ENCODE measurements at places on chromosomes 1 and 21. TPM values are rescaled to one million over a fixed set of nuclear protein-coding genes. Genes with fewer than 3 reads are reported as not detected.
A peak's percentile ranks its signal among the peaks of the same experiment; 100 is the strongest.

The CRYAA gene
- total RNA-seq = not detected

The KCNK2 gene
- not detected for total RNA-seq

The CLEC20A gene
- not detected for total RNA-seq

The AADACL4 gene
- not detected for total RNA-seq

The GOLPH3L gene
- 28.1 TPM for total RNA-seq

The SCAF4 gene
- total RNA-seq = 52.8 TPM

The KCNE2 gene
- total RNA-seq = not detected

The SPRR2G gene
- total RNA-seq = not detected

The GPR37L1 gene
- total RNA-seq = not detected

- peak; percentile 97 for DNase-seq
Observed at GRCh38 chr1:11099310-11100148, at the start of gene EXOSC10. Gene EXOSC10, minus strand, starts transcription at chr1:11099869. Its CDS starts 38 bp downstream, at chr1:11099831.

GRCh38 chr1:234597894-234598293 lies 12.1 kb downstream of the IRF2BP2 start:
- peak; percentile 88 for DNase-seq

DNA sequence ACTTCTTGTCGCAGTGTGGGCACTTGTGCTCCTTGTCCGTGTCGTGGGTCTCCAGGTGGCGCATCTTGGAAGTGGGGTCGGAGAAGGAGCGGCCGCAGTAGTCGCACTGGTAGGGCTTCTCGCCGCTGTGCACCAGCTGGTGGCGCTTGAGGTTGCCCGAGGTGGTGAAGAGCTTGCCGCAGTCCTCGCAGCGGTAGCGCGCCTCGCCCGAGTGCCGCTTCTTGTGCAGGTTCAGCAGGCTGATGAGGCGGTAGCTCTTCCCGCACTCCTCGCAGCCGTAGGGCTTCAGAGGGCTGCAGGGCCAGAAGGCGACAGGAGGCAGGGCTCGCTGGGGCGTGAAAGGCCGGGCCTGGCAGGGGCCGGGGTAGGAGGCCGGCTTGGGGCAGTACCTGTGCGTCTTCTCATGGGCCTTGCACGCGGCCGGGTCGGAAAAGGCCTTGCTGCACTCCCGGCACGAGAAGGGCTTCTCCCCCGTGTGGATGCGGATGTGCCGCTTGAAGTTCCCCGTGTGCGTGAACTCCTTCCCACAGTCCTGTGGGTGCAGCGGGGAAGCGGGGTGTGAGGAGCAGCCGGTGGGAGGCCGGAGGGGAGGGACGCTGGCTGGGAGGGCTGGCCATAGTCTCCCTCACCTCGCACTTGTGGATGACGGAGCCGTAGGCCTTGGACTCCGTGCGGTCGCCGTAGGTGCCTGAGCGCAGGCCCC lies 31.4 kb downstream of the ZBTB17 start:
- no peak for DNase-seq

- no peak for DNase-seq
Observed at GRCh38 chr1:61261595-61261994, 179.2 kb downstream of the NFIA start.

GRCh38 chr21:45969921-45970673 lies 11.5 kb upstream of the COL6A1 start:
- no peak for DNase-seq

DNA sequence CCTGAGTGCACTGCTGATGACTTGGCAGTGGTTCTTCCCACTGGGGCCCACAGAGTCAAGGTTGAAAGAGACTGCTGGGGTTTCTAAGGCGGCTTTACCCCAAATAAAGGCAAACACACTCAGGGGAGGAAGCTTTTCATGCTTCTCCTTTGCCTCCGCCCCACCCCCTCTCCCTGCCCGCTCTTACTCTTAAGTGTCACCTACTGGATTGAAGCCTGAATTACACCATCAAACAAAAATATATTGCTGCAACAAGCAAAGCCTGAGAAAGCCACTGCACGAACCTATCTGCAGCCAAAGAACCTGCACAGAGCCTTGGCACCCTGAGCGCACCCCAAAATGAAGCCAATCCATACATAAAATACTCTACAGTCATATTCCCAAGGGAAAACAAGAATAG lies 63.1 kb downstream of the PTGFR start:
- peak; percentile 87 for DNase-seq

DNA sequence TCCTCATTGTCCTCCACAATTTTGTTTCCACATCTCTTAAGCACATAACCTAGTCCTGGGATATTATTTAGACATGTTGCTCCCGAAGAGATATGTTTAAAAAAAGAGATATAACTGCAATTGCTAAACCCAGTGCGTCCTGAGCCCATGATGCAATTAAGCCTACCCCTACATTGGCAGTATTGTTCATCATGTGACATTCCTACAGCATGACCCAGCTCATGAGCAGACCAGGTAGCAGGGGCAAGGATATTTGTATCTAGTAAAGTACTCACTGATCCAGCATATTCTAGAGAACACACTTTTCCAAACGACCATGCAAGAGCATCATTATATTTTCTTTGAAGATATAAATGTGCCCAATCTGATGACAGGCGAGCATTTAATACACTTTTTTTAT lies 1.2 kb downstream of the ADAM30 start:
- no peak for DNase-seq

DNA sequence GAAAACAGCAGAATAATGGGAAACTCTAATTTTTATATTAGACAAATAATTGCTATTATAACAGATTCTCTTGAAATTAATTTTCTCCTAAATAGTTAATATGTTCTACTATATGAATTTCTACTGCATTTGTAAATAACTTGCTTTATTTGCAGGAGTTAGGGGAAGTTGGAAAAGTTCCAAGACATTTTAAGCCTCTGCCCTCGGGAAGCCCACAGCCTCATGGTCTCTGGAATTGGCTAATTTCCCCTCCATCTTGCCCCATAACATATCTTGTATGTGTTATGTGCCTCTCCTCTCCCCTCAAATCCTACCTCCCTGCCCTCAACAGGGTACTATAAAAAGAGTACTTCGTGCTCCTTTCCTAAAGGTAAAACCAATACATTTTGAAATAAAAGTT lies 271.4 kb upstream of the NR5A2 start:
- DNase-seq = no peak

DNA sequence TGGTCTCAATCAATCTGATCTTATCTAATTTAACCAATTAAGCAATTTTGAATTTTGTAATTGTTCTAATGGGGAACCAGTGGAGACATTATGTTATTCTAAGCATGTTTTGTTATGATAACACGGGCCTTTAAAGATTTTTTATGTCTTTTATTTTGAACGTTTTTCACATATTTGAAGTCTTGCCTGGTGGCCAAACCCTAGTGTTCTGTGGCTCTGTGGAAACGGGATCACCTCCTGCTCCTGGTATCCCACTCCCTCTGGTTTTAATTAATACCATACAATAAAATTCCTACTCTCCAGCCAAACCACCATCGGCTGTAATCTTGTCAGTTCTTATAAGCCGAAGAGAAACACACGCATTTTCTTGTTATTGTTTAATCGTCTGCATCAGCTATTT lies 22.9 kb upstream of the LMO4 start:
- DNase-seq = no peak

DNA sequence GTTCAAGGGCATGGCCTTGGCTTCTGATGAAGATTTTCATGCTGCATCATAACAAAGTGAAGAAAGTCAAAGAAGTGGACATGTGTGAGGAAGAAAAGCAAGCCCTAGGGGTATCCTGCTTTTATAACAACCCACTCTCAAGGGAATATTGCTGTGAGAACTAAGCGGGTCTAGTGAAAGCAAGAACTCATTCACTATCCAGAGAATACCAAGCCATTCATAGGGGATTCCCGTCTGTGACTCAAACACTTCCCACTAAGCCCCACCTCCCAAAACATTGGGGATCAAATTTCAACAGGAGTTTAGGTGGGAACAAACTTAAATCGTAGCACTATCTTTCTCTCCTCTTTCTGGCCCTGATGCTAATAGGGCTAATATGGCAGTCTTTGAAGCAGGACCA lies 98.5 kb upstream of the CTTNBP2NL start:
- no peak for DNase-seq

DNA sequence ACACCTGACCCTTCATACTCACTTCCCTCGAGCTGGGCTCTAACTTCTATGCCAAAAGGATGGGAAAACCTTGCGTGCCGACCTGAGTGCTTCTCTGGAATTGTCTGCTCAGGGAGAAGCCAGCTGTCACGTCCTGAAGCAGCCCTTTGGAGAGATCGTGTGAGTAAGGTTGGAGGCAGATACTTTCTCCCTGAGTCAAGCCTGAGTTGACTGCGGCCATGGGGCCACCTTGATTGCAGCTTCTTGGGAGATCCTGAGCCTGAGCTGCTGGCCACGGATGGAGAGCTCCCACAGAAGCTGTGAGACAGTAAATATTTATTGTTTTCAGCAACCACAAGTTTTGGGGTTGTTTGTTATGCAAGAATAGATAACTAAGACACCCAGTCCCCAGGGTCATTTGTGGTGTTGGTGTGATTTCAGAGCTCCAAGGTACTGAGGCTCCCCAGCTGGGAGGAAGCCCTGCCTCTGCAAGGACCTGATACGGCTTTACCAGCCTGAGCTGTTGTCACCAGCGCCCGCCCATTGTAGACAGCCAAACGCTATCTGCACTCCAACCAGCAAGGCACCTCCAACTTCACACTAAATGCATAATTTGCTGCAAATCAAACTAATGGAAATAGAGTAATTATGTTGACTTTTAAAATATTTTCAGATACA lies 531.6 kb downstream of the PTPRU start:
- no peak for DNase-seq

DNA sequence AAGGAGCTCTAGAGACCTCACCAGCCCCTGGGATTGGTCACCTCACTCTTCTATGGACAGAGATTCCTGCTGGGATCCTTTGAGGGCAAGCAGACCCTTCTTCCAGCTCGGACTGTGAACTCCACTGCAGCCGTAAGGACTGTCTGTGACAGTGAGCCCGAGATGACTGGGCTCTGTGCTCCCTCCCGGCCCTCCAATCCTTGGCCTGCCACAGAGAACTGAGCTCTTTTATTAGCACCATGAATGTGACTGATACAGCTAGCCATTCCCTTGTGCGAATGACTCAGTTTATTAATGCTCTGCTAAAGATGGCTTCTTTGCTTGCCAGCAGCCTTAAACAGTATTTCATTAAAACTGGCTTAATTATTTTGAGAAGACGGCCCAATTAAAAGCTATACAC lies 194.6 kb upstream of the LMO4 start:
- DNase-seq = no peak

- DNase-seq = peak; percentile 58
Observed at GRCh38 chr1:169113613-169114119, 7.2 kb downstream of the ATP1B1 start.

DNA sequence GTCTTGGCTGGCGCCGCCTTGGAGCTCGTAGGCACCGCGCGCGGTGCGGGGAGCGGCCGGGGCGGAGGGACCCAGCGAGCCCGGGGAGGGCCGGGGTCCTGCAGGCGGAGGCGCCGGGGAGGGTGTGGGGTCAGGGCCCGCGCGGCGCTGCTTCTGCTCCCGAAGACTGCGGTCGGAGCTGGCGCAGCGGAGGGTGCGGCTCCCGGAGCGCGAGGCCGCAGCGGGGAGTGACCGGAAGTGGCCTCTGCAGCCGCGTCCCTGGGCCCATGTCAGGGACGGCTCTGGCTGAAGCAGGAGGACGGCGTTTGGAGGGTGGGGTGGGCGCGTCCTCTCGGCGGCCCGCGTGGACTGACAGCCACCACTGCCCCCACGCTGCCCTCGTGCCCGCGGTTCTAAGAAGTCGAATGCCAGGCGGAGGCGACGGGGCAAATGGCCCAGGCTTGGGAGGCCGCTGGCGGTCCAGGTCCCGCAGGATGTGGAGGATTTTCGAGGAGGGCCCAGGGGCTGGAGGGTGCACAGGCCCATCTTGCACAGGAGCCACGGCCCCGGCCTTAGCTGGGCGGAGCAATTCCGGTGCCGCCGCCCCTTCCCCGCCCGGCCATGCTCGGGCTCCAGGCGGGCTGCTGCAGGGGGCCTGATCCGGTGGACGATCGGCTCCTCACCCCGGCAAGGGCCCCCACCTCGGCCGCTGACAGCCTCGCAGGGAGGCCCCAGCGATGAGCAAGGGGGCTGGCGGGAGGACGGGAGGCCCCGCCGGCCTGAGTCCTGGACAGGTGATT lies 7.7 kb upstream of the ZNF669 start:
- no peak for DNase-seq

DNA sequence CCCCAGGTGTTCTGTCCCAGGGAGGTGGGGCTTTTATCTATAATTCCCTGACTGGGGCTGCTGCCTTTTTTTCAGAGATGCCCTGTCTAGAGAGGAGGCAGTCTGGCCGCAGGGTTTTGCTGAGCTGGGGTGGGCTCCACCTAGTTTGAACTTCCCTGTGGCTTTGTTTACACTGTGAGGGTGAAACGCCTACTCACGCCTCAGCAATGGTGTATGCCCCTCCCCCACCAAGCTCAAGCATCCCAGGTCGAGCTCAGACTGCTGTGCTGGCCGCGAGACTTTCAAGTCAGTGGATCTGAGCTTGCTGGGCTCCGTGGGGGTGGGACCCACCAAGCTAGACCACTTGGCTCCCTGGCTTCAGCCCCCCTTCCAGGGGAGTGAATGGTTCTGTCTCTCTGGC lies 124.3 kb downstream of the CENPF start:
- no peak for DNase-seq

DNA sequence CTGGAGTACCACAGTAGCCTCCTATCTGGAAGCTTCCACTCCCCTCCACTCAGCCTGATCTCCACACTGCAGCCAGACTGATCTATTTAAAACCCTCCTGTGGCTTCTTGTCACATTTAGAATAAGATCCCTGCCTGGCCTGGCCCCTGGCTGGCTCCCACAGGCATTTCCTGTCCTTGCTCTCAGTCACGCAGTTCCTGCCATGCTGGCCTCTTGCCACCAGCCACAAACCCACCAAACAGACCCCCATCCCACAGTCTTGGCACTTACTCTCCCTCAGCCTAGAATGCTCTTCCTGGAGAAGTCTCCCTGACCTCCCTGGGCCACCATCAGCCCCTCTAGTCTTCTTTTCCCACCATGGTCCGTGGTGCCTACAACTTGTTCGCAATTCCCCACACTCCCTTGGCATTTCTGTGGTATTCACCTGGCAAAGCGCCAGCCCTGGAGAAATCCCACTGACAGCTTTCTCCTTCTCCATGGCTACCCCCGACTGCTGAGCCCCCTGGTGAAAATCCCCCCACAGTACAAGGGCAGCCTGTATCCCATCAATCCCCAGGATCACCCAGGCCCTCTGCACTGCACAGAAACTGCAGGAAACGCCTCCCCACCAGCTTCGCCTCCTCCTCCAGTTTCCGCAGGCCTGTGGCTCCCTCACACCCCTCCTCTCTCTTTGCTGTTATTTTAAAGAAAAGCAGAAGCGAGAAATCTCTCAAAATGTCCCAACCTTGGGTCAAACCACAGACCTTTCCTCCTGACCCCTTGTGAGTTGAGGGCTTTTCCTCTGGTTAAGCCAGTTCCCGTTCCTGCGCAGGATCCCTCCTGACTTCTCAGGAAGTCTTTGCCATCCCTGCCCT lies 94.5 kb downstream of the SYT2 start:
- DNase-seq = no peak

DNA sequence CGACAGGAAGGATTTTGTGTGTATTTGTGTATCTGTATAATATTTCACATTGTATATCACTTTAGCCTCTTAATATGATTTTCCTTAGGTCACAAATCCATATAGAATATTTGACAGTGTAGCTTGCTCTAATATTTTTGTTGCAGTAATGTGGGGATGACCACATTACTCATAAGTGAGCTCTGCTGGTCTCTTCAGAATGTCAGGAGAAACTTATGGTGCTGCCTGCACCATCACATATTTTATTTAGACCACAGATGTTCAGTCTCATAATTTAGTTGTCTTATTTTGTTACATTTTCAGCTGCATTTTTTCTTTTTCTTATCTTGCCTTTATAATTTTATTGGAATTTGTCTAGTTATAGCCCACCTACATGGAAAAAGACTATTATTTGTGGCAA lies 205.3 kb downstream of the PBX1 start:
- DNase-seq = peak; percentile 2

Measured in Karpas-422 (cell line).